CD8-positive, alpha-beta memory T cell (primary cell): ENCODE measurements at places on chromosomes 2 and 18.

DNA sequence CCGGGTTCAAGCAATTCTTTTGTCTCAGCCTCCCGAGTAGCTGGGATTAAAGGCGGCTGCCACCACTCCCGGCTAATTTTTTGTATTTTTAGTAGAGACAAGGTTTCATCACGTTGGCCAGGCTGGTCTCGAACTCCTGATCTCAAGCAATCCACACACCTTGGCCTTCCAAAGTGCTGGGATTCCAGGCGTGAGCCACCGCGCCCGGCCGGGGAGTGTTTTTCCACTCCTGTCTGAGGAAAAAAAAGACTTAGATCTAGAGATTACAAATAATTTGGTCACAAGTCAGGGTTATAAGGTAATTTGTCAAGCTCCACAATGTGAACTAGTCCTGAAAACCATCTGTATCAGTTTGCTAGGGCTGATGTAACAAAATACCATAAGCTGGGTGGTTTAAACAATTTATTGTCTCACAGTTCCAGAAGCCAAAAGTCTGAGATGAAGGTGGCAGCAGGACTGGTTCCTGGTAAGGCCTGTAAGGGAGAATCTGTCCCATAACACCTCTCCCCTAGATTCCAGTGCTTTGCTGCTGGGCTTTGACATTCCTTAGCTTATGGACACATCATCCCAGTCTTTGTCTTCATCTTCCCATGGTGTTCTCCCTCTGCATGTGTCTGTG is 40.7 kb upstream of the SP3 start:
- H3K27me3 ChIP-seq, result no peaks in the 10 kb centered on the region
- no peaks in the 10 kb centered on the region for H3K36me3 ChIP-seq
- no peak overlapping the region for H3K4me3 ChIP-seq
- no peaks in the 10 kb centered on the region for H3K4me1 ChIP-seq
- H3K27ac ChIP-seq, result no peak overlapping the region
- DNase-seq, result no peak

GRCh38 chr2:143907801-143908200 is 612.1 kb downstream of the ZEB2 start:
- H3K4me1 ChIP-seq, result no peaks in the 10 kb centered on the region
- H3K4me3 ChIP-seq, result no peak overlapping the region
- DNase-seq, result no peak
- no peaks in the 10 kb centered on the region for H3K36me3 ChIP-seq

DNA sequence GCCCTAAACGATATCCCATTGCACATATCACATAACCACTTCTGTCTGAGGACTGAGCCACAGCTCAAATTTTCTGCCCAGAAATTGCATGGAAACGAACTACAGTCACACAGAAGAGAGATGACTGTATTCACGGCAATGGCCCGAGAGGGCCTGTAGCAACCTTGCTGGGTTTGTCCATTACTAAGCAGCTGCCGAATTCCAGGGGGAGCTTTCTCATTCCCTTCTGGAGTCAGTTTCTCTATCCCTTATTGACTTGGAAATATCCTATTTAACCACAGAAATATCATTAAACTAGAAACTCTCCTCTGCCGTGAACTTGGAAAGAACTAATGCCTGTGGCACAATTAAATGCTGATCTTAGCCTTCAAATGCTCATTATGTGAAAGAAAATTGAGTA is 183.9 kb downstream of the DNER start:
- DNase-seq, result no peak
- no peaks in the 10 kb centered on the region for H3K4me1 ChIP-seq
- H3K36me3 ChIP-seq, result no peaks in the 10 kb centered on the region
- H3K4me3 ChIP-seq, result no peak overlapping the region

GRCh38 chr2:27408601-27409320 is 630 bp downstream of the PPM1G start:
- no peaks in the 10 kb centered on the region for H3K36me3 ChIP-seq
- peak overlapping the region; percentile 86 for H3K27ac ChIP-seq
- no peak for DNase-seq
- H3K4me1 ChIP-seq, result peaks cover 34% of the 10 kb centered on the region
- peak overlapping the region; percentile 66 for H3K4me3 ChIP-seq

GRCh38 chr2:217331523-217332416 is 471.9 kb upstream of the TNP1 start:
- H3K27ac ChIP-seq, result no peak overlapping the region
- DNase-seq, result no peak
- H3K36me3 ChIP-seq, result no peaks in the 10 kb centered on the region

DNA sequence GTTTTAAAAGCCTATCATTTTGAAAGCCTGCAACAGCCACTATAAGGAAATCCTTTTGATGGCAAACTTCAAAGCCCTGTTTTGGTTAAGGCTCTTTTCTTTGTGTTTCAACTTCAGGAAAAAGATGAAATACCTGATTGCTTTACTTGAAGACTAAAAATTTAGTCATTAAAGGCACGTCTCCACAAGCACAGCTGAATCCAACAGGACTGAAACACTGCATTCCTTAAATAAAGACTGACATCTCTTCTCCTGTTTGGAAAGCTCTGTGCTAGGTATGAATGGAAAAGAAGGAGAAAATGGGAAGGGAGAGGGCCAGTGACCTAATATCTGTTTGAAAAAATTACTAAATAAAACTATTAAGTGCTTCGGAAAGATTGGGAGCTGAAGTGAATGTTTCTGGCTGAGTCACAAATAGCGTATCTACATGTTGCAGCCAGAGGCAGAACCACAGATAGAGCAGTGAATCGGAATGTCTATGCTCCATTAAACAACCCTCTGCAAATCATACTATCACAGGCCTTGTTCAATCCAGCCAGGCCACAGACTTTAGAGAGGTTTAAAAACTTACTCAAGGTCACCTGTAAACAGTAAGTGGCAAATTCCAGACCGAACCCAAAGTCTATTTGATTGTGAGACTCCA is 21.1 kb upstream of the RALBP1 start:
- no peaks in the 10 kb centered on the region for H3K36me3 ChIP-seq
- no peak for DNase-seq
- H3K4me1 ChIP-seq, result no peaks in the 10 kb centered on the region

DNA sequence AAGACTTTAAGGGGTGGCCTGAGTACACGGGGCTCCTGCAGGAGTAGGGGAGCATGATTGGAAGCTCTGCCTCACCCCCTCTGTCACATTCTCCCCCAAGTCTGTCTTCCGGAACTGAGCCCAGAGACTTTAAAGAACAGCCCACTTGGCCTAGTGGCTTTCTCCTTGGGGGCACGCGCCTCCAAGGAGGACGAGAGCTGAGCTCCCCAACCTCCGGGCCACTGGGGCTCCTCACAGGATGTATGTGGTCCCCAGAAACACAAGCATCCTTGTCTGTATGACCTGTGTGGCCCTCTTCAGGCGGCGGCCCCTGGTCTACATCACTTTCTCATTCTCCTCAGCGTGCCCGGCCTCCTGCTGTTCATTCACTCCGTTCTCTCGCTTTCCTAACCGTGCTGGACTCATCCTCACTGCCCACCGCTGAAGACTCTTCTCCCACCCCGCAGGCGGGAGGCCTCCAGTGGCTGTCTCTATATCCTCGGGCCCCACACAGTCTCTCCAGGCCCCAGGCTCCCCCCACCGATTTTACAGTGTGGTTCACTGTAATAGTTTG is 23.7 kb downstream of the KCNF1 start:
- no peak overlapping the region for H3K27ac ChIP-seq
- no peaks in the 10 kb centered on the region for H3K4me1 ChIP-seq

DNA sequence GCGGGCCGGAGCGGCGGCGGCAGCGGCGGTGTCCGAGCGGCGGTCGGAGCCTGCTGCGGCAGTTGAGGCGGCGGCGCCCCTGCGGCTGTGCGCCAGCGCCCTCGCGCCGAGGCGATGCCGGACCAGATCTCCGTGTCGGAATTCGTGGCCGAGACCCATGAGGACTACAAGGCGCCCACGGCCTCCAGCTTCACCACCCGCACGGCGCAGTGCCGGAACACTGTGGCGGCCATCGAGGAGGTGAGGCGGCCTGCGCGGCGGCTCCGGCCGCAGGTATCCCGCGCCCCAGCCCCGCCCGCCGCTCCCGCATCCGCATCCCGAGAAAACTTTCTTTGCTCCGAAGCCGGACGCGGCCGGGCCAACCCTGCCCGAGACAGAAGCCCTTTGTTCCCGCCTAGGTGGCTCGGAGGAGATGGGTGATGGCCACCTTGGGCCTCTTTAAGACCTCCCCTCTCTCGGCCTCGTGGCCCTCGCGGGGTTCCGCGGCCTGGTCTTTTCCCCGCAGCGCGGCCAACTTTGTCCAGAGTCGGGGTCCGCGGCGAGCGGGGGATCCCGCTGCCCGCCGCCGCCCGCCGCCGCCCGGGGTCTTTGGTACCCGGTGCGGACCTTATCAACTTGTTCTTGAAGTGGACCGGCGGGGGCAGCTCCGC is 504 bp downstream of the ASAP2 start:
- no peak overlapping the region for H3K4me3 ChIP-seq
- DNase-seq, result peak; percentile 5
- no peaks in the 10 kb centered on the region for H3K4me1 ChIP-seq

GRCh38 chr2:64524604-64525316 is 632 bp downstream of the AFTPH start:
- no peak for DNase-seq
- H3K27me3 ChIP-seq, result no peaks in the 10 kb centered on the region
- H3K27ac ChIP-seq, result peak overlapping the region; percentile 77

- no peaks in the 10 kb centered on the region for H3K4me1 ChIP-seq
- H3K4me3 ChIP-seq, result no peak within 1 kb of the TSS
Observed at GRCh38 chr18:69400253-69400975, at the start of gene DOK6. Gene DOK6 (plus strand): TSS chr18:69400888.

DNA sequence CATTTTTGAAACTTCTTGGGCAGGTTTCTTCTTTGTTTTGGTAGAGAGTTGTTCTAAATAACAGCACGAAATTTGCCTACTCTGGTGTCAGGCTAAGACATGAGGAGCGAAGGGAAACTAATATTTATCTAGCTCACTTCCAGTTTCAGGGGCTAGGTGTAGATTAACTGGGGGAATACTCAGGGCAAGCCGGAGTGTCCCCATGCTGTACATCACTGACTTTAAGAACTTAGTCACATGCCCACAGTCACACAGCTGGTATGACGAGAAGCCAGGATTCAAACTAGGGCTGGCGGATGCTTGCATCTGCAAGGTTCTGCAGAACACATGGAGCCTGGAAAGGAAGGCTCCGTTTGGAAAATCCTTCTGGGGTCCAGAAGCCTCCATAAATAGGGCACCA is 133.3 kb downstream of the ALPK2 start:
- H3K27ac ChIP-seq, result no peak overlapping the region
- no peaks in the 10 kb centered on the region for H3K4me1 ChIP-seq
- no peak overlapping the region for H3K4me3 ChIP-seq
- H3K27me3 ChIP-seq, result no peaks in the 10 kb centered on the region
- no peaks in the 10 kb centered on the region for H3K36me3 ChIP-seq
- no peak for DNase-seq

DNA sequence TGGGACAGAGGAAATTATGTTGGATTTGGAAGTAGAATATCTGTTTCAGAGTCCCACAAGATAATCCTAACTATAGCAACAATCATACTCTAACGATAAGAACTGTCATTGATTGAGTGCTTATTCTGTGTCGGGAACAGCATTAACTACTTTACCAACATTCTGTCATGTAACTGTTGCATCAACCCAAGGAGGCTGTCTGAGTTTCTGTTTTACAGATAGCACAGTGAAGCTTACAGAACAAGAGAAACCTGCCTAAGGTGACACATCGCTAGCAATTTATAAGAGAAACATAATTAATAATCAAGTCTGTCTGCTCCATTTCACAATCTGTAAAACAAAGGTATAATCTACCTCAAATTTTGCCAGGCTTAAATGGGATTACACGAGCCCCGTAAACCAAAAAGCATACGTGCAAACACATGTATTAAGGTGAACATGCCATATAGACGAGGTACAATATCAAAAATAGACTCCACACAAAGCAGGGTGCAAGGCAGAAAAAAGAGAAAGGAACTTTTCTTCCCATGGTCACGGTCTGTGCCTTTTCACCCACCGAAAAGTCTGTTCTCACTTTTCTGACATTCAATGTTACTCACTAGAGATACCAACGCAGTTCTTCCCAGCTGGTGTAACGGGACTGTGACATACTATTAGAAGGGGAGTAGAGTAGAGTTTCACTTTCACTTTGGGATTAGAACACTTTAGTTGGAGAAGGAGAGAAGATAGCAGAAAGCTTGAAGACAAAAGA is 37.2 kb upstream of the SLC8A1 start:
- DNase-seq, result no peak
- H3K36me3 ChIP-seq, result no peaks in the 10 kb centered on the region
- H3K4me1 ChIP-seq, result no peaks in the 10 kb centered on the region
- H3K27me3 ChIP-seq, result no peaks in the 10 kb centered on the region

DNA sequence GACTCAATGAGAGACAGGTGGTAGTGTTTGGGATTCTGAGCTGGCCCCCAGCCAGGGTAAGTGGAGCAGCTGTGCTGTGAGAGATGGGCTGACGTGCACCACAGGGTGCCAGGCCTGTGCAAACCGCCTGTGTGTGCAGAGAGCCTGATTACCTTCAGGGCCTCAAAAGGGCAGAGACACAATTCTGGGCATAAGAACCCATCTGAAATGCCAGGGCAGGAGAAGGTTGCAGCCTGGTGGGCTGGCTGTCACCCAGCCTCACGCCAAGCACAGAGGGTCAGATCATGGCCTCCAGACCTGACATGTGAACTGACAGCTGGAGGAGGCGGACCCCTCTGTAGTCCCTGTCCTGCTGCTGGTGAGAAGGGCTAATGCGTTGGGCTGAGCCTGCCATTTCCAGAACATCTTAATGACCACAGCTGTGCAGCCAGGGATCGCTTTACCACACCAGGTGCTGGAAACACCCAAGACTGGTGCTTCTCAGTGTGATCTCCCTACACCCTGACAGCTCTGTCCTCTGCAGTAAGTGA is 100.9 kb downstream of the ARL4C start:
- peaks cover 60% of the 10 kb centered on the region for H3K4me1 ChIP-seq
- no peak for DNase-seq
- no peak overlapping the region for H3K4me3 ChIP-seq
- no peaks in the 10 kb centered on the region for H3K27me3 ChIP-seq

DNA sequence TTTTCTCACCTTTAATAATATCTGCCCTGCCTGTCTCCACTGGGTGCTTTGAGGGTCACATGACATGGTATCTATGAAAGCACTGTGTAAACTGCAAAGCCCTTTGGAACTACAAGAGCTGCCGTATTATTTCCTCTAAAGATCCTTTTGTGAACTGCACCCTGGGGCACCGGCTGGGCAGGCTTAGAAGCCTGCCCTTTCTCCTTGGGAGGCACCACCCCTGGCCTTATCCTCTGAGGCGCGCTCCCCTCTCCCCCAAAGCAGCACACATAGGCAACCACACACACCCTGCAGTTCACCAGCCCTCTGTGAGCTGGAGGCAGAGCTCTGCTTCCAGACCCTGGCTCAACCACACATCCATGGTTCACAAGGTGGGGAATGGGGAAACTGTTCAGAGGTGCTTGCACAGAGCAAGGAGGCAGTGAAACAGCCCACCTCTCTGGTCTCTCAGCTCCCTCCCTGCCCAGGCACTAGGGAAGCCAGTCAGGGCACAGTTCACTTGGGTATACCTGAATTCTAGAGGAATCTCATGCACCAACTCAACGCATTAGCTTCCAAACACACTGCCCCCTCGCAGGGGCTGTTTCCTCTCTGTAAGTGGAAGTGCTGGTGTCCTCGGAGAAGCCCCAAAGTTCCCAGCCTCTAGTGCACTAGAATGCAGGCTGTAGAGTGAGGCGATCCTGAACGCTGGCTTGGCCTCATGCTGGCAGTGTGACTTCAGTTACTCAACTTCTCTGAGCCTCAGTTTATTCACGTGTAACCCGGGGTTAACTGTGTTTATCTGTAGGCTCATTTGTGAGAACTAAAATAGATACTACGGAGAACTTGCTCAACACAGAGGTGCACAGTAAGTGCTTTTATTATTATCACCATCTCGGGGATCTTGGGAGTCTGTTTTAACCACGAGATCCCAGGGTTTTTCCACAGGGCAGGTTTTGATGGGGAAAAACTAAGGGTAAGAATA is 11.0 kb downstream of the SIGLEC15 start:
- no peak for DNase-seq
- H3K36me3 ChIP-seq, result no peaks in the 10 kb centered on the region
- H3K4me3 ChIP-seq, result no peak overlapping the region
- peaks cover 8% of the 10 kb centered on the region for H3K27me3 ChIP-seq
- H3K4me1 ChIP-seq, result peaks cover 7% of the 10 kb centered on the region
